T-helper 22 cell (primary cell): ENCODE measurements at places on chromosomes 3 and 15.

DNA sequence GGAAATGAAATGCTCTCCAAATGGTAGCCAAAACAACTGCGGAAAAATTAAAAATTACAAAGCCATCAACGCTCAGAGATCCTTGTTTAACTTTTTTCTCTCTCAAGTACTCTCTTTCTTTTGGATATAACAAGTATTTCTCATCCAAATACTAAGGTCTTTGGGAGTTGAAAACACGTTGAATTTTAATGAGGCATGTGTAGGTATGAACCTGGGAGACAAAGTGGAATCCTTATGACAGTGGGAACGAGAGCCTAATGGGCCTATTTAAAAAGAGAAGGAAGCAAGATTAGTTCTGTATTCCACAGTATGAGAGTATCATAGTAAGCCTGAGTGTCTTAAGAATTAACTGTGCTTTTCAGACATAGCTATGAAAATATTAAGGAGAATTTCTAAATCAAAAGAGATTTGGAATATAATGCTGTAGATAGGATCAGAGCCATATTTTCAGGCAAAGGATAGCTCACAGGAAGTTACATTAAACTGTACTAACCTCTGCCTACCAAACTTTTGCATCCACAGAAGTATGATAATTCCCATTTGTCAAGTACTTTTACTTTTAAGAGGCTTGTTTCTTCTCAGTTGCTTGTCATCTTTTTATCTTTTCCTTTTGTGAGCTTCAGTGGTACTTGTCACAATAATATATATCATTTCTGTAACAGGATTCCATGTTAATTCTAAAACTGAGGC lies 759 bp downstream of the CD96 start:
- no peak for DNase-seq

DNA sequence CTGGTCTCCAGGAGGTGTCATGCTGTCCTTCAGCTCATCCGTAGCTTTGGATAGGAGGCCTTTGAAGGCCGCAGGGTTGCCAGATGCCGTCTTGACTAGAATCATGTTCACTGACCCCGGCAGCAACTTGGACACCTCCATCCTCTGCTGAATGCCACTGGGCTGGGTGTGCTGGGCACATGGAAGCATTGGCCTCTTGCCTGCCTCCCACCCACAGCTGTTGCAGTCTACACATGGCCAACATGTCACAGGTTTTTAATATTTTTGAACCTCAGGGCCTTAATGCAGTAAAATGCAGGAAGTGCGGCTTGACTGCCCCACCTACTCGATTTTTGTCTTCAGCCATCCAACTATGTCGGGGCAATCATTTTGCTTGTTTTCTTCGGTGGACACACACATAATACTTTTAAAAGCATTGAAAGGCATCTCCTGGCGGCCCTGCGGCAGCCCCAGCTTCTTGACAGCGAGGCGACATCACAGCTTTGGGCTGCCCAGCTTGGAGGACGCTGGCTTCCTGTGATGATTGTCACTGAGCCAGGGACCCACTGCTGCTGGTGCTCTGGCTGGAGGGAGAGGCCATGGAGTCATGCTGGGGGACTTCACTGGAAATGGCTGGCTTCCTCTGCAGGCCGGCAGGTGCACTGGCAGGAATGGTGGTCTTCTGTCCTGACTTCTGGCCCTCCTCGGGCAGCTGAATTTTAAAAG lies 31.6 kb upstream of the ACAD9 start:
- no peak for DNase-seq

- no peak for DNase-seq
Measured at GRCh38 chr15:77030048-77030927, 35.4 kb downstream of the PSTPIP1 start.

DNA sequence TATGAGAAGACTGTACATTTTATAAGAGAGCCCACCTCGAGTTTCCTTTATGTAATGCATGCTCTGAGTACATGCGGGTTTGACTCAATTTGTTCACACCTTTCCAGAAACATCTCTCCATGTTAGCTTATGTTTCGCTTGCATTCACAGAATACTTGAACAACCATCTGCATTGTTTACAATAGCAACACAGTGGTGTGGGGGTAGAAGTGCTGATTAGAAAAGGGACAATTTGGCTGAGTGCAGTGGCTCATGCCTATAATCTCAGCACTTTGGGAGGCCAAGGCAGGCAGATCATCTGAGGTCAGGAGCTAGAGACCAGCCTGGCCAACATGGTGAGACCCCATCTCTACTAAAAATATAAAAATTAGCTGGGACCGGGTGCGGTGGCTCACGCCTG lies 60.9 kb downstream of the NCEH1 start:
- no peak for DNase-seq

GRCh38 chr3:89238846-89239245 lies 131.4 kb downstream of the EPHA3 start:
- DNase-seq, result no peak

GRCh38 chr3:127440384-127440783 lies 150.1 kb downstream of the TPRA1 start:
- no peak for DNase-seq

DNA sequence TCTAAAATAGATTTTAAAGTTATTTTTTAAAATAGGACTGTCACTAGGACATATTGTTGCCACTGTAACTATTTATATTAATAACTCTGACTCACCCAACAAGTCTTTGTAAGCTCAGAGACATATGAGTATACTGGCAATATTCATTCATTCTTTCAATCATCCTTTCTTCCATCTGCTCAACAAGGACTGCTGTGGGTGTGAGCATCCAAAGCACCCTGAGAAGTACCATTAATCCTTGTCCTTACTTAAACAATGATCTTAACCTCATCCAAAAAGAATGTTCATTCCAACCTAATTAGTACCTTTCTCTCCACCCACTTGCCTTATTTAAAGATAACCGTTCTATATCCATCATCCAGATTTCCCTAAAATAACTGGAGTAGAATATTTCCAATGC lies 94.2 kb upstream of the PPP2R3A start:
- DNase-seq, result no peak

DNA sequence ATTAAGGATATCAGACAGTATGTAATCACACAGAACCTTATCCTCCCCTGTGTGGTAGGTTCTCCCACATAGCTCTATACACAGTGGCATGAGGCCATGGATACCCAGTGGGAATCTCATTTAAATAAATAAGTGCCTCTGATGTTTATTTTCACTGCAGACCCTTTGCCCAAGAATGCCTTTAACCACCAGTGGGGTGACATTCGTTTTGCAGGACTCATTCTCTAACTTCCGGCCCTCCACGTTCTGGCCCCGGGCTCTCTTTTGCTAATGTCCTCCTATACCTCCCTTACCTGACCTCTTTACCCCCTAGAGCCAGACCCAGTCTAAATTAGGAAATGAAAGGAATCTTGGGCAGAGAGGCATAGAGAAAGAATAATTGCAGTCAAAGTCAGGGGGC lies 8.3 kb downstream of the CCDC80 start:
- no peak for DNase-seq

GRCh38 chr15:57662802-57663201 lies 43.7 kb upstream of the POLR2M start:
- DNase-seq, result no peak

GRCh38 chr15:72237853-72238224 lies 6.8 kb upstream of the PKM start:
- DNase-seq, result no peak
